ENCODE measurements at places on chromosomes 11 and 22.

GRCh38 chr11:64059339-64060140 lies 23.8 kb downstream of the FLRT1 start:
- no peak for DNase-seq

GRCh38 chr22:49111085-49111484 lies 716.6 kb downstream of the BRD1 start:
- no peak for DNase-seq

DNA sequence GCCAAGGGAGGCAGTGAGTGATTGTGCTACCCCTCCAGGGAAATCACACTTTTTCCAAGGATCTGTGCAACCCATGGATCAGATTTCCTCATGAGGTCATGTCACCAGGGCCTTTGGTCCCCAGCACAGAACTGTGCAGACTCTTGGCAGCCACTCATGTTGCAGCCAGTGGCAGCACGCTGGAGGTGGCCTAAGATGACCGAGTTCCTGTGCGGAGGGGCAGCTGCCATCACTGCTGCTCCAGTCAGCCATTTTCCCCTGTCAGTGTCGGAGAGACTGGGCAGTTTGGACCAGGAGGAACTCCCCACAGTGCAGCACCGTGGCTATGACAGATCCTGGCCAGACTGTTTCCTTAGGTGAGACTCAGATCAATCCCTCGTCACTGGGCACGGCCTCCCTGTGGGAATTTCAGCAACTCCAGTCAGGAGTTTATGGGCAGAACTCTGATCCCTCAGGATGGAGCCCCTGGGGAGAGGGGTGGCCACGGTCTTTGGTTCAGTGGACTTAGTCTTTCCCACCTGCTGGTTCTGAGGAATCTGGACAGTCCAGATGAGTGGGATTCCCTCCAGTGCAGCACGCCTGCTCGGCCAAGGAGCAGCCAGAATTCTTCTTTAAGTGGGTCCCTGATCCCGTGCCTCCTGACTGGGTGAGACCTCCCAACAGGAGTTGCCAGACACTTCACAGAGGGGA lies 194.6 kb upstream of the CARD18 start:
- DNase-seq = no peak

GRCh38 chr11:19811380-19811779 lies 98.7 kb downstream of the NAV2 start:
- peak; percentile 65 for DNase-seq

- DNase-seq = no peak
Measured at GRCh38 chr11:111450480-111451320, 61.5 kb downstream of the BTG4 start.

- no peak for DNase-seq
Measured at GRCh38 chr22:42039271-42039670, 31.3 kb downstream of the NAGA start.

DNA sequence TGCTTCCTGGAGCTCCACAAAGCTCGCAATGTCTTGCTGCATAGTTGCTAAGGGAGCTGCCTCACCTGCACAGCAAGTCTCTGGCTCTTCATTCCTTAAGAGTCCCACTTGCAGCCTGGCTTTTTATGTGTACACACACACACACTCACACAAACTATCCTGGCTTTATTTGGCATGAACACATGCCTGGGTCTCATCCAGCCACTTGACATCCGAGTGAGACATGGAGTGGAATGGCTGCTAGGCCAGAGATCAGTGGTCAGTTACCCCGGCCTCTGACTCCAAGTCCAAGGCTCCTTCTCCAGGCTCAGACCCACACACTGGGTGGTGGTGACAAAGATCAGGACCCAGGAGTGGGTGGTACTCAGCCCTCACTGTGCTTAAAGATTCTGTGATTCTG lies 37.9 kb upstream of the CLTCL1 start:
- no peak for DNase-seq

DNA sequence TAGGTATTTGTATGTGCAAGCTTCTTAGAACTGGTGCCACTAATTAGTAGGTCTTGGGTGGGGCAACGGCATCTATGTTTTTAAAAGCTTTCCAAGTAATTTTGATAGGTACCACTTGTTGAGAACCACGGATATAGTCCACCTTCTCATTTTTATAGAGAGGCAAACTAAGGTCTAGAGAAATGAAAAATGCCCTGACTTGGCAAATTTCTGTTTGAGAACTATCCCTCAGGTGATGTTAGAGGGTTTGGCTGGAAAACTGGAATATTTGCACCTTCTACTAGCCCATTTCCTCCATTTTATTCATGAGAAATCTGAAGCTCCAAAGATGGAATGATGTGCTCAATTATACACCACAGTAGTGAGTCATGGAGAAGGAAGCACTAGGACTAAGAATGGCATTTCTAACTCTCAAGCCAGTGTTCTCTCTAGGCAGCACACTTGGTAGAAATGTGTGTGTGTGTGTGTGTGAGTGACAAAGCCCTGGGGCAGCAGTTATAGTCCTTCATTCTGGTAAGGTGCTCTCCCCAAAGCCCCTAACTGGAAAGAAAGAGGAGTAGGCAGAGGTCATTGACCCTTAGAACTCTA lies 1.8 kb upstream of the TMEM86A start:
- DNase-seq = no peak

DNA sequence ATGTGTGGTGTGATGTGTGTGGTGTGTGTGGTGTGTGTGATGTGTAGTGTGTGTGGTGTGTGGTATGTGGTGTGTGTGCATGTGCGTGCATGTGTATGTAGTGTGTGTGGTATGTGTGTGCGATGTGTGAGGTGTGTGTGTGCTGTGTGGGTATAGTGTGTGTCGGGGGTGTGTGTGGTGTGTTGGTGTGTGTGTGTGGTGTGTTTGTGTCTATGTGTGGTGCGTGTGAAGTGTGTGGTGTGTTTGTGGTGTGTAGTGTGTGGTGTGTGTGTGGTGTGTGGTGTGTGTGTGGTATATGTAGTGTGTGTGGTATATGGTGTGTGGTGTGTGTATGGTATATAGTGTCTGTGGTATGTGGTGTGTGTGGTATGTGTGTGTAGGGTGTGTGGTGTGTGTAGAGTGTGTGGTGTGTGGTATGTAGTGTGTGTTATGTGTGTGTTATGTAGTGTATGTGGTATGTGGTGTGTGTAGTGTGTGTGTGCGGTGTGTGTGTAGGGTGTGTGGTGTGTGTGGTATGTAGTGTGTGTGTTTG lies 5.0 kb upstream of the PPP6R2 start:
- DNase-seq = no peak

GRCh38 chr22:44825310-44826150 lies 73.2 kb downstream of the ARHGAP8 start:
- no peak for DNase-seq

DNA sequence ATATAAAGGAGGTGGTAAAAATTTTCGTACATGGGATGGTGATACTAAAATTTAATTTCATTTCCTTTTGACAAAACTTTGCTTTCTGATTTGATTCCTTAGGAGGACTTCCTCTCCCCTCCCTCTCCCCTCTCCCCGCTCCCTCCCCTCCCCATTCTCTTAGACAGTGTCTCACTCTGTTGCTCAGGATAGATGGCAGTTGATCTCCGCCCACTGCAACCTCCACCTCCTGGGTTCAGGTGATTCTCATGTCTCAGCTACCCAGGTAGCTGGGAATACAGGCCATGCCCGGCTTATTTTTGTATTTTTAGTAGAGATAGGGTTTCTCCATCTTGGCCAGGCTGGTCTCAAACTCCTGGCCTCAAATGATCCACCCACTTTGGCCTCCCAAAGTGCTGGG lies 15.9 kb downstream of the TRIM44 start:
- DNase-seq = no peak

GRCh38 chr11:82043316-82043715 lies 690.3 kb downstream of the FAM181B start:
- no peak for DNase-seq

GRCh38 chr11:10436224-10436623 lies 18.8 kb upstream of the AMPD3 start:
- no peak for DNase-seq

- DNase-seq = no peak
Measured at GRCh38 chr11:33551051-33551450, 149.6 kb downstream of the C11orf91 start.

DNA sequence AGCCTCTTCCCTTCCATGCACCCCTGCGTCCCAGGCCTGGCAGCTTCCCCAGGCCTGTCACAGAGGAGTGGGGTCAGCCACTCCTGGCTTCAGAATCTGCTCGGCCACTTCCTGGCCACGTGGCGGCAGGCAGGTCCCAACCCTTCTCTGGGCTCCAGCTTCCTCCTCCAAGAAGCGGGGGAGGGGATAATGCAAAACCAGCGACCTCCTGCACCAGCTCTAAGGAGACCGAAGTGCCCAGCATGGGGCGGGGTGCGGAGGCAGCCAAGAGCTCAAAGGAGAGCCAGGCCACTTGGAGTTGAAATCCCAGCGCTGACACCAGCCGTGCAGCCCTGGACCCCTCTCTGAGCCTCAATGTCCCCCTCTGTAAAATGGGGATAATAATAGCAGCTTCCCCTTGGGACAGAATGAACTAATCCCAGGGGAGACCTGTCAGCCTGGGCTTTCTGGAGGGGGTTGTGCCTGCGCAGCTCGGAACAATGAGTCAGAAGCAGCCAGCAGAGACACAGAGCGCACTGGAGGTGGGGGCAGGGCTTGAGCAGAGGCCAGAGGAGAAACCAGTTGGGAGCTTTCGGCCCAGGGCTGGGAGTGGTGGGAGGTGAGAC lies 22.8 kb upstream of the PICK1 start:
- DNase-seq = peak; percentile 78

Data from SK-N-DZ (cell line).